ENCODE measurements at places on chromosomes 16 and 17.

DNA sequence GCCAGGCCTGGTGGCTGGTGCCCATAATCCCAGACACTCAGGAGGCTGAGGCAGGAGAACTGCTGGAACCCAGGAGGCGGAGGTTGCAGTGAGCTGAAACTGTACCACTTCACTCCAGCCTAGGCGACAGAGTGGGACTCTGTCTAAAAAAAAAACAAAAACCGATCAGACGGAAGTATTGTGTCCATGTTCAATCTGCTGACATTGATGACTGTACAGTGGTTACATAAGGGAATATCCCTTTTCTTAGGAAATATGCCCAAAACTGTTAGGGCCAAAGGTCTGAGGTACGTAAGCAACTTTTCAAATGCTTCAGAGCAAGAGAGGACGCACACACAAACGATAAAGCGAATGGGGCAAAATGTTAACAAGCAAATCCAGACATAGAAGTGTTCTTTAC, 69.8 kb upstream of the DNAH17 start:
- DNase-seq, result no peak

- no peak for DNase-seq
Measured at GRCh38 chr16:31880322-31880979, 6.8 kb downstream of the ZNF267 start.

- DNase-seq, result no peak
Measured at GRCh38 chr16:9778849-9779248, 403.4 kb downstream of the GRIN2A start.

- no peak for DNase-seq
Measured at GRCh38 chr16:2739625-2740430, 12.6 kb upstream of the SRRM2 start.

- no peak for DNase-seq
Measured at GRCh38 chr17:14042411-14042810, 26.9 kb upstream of the COX10 start.

GRCh38 chr17:70780031-70780430, 610.7 kb downstream of the KCNJ2 start:
- DNase-seq, result no peak

DNA sequence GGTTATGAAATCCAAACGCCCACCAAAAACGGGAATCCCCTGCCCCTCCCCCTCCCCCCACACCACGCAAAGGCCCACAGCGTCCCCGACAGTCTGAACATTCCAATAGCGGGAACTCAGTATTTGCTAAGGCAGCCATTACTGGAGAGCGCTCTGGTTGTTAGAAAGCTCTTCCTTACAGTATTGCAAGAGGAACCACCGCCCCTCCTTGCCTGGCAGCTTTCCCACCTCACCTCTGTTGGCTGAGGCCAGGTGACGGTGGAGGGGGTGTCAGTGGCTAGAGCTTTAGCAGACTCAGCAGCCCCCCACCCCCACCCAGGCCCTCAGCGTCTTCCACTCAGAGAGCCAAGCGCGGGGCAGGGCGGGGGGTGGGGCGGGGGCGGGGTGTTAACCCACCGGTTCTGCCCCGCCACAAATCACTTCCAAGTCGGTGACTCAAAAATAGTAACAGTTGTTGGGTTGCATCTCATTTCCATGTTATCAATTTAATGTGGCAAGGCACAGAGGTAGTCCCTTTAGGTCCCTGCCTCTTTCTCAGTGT, 2.2 kb upstream of the PLEKHH3 start:
- DNase-seq, result peak; percentile 76

DNA sequence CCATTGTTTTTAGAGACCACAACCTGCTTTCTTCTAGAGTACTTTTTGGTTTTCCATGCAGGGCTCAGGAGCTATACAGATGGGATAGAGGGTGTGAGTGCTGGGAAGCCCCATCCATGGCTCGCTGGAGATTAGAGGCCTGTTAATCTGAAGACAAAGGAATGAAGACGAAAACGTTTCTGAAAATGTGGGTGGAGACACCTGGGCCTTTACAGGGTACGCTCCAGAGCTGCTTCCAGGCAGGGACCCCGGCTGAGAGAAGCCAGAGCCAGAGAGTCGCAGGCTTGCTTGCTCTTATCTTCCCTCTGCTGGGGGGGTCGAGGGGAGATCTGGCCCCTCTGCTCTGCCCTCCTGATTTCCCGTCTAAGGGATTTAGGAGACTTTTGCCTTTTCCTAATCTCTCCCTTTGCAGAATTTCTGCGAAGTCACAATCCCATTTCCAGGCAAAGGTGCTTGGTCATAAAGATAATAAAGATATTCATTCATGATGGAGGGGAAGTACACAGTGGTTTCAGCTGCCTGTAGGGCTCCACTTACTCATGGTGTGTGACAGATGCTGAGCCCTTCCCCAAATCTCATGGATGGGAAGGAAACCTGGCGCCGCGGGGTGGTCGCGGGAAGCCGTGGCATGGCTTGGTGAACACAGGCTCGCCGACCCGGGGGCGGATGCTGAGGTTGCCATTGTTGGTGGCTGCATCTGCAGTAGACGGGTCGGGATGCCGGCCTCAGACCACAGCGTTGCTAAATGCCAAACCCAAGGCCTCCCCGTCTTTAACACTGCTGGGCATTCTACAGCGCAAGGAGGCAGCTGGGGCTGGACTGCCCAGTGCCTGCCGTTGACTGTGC, 4.8 kb upstream of the SOCS3 start:
- DNase-seq, result no peak

DNA sequence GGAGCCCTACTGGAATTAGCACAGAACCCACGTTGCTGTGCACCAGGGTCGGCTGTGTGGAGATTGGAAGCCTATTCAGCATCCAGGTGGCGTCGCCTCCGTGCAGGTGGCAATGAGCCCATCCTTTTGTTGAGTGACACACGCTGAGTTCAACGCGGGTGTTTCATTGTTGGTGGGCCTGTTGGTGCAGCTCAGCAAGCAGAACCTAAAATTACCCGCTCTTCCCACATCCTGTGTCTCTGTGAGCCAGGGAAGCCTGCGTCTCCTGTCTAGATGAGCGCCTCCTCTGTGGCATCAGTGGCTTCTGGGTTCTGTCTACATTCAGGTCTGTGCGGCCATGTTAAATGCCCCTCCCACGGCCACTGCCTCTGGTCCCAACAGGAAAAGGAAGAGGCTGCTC, 14.5 kb downstream of the CD2BP2 start:
- DNase-seq, result no peak

DNA sequence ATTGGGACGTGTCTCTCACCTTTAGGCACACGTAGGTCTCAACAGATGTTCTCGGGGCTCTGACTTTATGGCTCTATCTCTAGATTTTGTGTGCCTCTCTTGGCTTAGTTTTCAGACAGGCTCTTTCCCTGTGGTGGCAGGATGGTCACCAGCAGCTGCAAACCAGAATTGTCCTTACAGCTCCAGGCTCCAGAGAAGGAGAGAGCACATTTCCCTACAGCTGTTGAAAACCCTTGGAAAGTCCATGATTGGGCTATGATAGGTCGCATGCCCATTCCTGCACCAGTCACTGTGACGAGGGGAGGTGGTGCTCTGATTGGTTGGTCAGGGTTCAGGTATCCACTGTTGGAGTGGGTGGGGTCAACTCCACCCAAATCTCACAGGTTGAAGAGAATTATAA, 41.5 kb downstream of the SHISA9 start:
- no peak for DNase-seq

- no peak for DNase-seq
Measured at GRCh38 chr17:38915639-38915995, 9.8 kb upstream of the LASP1NB start.

GRCh38 chr16:4200781-4201137, 41.1 kb downstream of the SRL start:
- DNase-seq, result no peak

DNA sequence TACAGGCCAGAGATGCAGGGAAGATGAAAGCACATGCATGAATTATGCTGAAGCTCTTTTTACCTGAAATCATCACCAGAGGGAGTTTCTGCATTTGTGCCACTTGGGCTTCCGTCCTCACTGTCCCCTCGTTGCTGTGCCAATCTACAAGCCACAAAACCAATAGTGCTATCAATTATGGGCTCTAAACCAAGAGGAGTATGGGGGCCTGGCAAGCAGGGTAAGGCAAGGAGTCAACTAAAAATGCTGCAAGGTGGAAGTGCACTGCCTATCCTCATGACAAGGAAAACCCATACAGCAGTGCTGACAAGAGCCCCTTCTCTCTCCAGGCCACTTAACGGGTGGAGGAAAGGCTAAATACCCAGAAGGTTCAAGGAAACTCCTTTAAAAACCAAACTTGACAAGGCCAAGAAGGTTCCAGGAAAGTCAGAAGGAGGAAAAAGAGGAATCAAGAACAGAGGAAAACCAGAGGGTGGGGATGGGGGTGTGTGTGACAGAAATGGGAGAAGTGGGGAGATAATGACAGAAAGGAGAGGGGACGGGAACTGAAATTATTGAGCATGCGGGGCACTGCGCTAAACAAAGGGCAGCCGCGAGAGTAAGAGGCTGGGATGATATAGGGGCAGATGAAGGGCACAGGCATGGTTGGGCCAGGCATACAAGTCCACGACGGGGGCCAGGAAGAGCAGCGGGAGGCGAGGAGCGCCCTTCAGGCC, 674 bp downstream of the C17orf75 start:
- DNase-seq, result peak; percentile 51

DNA sequence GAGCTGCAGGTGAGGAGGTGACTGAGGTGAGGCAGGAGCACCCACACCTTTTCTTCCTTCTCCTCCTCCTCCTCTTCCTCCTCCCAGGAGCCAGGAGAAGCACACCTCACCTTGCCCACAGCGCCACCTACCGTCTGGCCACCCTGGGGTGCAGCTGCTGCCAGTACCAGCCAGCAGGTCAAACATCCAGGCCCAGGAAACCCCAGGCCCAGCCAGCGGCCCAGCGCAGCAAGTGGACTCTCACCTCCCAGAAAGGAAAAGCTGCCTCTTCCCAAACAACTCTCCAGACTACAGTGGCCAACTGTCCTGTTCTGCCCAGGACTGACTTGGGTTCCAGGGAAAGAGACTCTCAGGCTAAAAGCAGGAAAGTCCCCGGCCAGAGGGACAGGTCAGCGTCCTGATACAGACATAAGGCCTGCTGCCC, 22.7 kb downstream of the PEMT start:
- DNase-seq, result peak; percentile 47

GRCh38 chr17:12519956-12520594, 145.6 kb upstream of the MYOCD start:
- DNase-seq, result no peak

Data from NCI-H510A treated with DMSO at 0.1 percent for 48 hours (cell line).